ENCODE measurements at places on chromosomes 5 and 9.

DNA sequence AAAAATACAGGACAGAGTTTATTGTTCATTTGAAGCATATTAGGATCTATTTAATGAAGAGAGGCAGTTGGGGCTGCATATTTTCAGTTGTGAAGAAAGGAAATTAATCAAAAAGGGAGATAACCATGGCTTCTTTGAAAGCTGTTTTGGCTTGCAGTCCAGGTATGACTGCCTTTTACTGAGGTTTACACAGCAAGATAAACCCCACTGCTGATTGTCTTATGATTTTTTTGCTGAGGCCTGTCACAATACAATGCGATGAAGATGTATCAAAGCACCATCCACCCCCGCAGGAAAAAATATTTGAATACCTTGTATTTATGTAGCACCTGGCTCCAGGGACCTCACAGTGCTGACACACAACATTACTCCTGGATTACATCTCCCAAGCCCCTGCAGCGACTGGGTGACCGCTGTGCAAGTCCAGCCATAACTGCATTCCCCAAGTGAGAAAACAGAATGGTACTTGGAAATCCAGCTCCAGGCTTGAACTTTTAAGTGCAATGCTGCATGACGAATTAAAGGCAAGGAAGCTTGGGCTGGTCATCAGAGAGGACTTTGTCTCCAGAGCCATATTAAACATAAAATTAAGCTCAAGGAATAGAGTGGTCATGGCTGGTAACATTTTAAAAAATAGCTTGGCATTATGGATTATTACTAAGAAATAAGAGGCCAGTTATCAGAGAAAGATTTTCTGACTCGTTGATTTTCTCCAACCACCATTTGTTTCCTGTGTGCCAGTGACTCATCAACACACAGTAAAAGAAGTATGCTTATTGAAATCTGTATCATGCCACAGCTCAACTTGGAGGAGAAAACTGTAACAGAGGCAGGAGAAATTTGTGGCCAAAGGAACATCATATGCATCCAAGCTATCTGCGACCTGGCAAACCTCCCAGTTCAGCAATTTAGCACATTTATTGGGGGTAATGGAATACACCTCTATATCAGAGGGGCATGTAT, 374.2 kb downstream of the MAN2A1 start:
- DNase-seq: no peak

GRCh38 chr5:32628049-32628844, 42.9 kb downstream of the SUB1 start:
- no peak for DNase-seq

GRCh38 chr5:77031891-77032290, 1.7 kb downstream of the AGGF1 start:
- no peak for DNase-seq

DNA sequence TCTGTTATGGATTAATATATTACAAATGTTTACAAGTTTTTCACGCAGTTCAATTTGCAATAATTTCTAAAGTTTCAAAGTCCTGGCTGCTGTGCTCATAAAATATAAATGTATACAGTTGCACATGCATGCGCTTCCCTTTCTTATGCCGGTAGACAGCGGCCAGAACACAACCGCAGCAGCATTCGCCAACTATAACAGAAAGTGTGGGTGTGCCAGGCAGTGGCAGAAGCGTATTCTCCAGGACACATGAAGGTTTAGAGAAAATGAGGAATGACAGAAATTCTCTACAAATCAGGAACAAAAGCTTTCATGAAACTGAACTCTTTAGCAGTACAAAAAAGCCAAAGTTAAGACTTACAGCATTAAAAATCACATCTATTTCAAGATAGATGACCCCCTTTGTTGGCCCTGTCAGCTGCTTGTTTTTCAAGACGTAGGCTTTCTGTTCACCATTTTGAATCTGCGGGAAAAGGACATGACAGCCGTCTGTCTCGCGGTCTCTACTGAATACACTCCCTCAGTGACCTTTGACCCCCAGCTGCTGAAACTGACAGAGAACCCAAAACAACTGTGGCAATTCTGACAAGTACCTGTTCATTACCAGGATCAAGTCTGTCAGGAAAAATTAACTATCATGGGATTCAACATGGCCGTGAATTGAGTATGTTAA, 252.2 kb downstream of the SLF1 start:
- DNase-seq: no peak

- DNase-seq: no peak
Observed at GRCh38 chr5:168393773-168394172, 92.5 kb upstream of the RARS1 start.

DNA sequence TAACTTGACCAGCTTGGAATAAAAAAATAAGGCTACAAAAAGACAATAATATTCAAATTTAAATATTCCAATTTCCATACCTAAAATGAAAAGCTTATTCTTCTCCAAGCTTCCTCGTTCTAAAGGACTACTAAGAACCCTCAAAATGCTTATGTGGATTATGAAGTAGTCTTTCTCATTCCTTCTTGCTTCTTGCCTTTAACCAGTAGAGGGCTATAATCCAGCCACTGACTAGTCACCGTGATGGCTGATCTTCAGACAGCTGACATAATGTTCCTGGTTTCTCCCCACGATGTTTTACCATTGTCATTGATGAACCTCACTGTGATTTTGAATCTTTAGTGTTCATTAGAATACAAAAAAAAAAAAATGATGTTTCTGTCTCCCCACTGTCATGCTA, 515.3 kb downstream of the TLE1 start:
- no peak for DNase-seq

- DNase-seq: no peak
Observed at GRCh38 chr9:94627287-94627686, 12.0 kb downstream of the FBP1 start.
